ENCODE measurements at places on chromosomes 3 and 15.

DNA sequence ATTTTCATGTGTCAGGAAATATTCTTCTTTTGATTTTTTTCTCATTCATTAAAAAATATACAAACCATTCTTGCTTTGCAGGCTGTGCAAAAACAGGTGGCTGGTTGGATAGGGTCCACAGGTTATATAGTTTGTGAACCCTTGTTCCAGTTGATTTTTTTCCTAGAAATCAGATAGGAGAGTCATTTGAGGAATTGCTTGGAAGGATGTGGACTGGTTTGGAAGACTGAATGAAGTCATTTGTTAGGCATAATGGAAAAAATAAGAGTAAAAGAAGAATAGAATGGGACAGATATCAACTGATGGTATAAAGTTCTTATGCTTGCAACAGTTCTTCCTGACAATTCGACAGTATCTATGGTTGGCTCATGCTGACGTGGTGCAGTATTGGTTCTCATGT is 189.4 kb downstream of the PTPRG start:
- no peak for DNase-seq

DNA sequence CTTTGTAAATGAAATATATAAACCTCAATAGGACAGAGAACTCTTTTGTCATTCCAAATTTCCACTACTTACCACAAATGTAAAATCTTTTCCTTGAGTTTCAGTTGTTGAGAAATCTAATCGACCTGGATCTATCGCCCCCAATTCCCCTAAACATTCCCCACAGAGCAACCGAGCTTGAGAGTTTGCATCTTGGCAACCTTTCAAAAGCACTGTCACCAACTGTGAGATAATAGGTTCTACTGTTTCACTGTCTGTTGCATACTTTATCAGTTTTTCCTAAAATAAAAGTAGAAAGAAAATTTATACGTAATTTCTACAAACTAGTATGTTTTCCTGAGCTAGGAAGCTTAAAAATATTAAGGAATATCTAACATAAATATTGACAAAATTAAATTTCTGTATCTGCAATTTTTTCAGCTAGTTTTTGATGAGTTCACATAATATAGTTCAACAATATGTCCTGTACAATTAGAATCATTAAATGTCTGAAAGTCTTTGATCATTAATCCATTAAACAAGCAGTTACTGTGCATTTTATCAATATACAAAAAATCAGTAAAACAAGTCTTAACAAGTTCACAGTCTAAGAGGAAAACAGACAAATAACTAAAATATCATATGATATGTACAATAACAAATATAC is 54.5 kb downstream of the ATR start:
- DNase-seq: no peak

DNA sequence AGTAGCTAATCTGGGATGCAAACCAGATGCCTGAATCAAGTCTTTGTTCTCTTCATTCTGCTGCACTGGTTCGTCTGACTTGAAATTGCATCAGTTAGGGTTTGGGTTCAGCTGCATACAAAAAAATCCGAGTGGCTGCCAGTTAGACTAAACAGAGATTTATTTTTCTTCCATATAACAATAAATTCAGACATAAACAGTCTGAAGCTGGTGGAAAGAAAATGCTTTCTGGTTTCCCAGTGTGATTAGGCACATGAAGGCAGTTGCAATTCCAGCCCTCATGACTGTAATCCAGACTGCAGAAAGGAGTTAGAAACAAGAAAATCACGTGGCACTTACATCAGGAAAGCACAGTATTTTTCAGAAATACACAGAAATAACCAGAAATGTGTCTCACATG is 930.7 kb downstream of the MCTP2 start:
- no peak for DNase-seq

GRCh38 chr15:42619656-42620371 is 44.4 kb downstream of the STARD9 start:
- DNase-seq: no peak

GRCh38 chr3:140896997-140897396 is 44.6 kb upstream of the SLC25A36 start:
- DNase-seq: no peak

DNA sequence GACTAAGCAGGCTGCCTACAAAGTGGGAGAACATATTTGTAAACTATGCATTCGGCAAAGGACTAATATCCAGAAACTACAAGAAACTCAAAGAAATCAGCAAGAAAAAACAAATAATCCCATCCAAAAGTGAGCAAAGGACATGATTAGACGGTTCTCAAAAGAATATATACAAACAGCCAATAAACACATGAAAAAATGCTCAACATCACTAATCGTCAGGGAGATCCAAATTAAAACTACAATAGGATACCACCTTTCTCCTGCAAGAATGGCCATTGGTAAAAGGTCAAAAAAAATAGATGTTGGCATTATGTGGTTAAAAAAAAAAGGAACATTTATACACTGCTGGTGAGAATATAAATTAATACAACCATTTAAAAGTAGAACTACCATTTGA is 259.6 kb upstream of the SLITRK3 start:
- DNase-seq: no peak

DNA sequence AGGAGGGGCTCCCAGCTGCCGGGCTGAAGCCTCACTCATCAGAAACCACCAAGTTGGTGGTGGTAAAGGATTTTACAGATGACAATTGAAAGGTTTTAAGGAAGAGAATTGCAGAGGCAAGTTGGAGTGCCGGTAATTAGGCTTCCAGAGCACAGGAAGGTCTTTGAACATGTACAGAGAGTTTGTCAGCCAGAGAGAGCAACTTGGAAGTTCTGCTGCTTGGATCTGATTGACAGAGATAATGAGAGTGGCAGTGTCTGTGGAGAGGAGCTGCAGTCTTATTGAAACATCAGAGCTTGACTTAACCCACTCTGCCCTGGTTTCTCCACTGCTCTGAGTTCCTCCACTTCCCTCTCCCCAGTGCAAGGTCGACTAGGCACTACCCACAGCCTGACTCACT is 448.6 kb downstream of the EPHB1 start:
- no peak for DNase-seq

- no peak for DNase-seq
These were observed 9.5 kb downstream of the IFT122 start for GRCh38 chr3:129449279-129450115.

- no peak for DNase-seq
These were observed 16.9 kb downstream of the CSPG4 start for GRCh38 chr15:75695634-75696310.

GRCh38 chr15:38745126-38745525 is 180.5 kb upstream of the RASGRP1 start:
- DNase-seq: no peak

GRCh38 chr15:58649175-58649574 is 100.3 kb downstream of the ADAM10 start:
- no peak for DNase-seq

DNA sequence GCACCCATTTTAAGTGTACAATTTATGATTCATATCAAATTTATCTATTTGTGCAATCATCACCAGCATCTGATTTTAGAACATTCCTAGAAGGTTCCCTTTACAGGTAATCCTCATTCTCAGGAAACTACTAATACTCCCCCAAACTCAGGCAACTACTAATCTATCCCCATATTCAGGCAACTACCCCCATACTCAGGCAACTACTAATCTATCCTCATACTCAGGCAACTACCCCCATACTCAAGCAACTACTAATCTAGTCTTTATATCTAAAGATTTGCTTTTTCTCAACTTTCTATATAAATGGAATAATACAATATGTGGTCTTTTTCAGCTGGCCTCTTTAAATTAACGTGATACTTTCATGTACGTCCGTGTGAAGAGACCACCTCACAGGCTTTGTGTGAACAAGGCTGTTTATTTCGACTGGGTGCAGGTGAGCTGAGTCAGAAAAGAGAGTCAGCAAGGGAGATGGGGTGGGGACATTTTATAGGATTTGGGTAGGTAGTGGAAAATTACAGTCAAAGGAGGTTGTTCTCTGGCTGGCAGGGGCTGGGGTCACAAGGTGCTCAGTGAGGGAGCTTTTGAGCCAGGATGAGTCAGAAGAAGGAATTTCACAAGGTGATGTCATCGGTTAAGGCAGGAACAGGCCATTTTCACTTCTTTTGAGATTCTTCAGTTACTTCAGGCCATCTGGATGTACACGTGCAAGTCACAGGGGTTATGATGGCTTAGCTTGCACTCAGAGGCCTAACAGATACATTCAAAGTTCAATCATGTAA is 1444.5 kb upstream of the CADM2 start:
- DNase-seq: no peak
